ENCODE measurements at places on chromosomes 13 and 19.
A peak's percentile ranks its signal among the peaks of the same experiment; 100 is the strongest.

- DNase-seq = no peak
These were observed 3.5 kb downstream of the PTGER1 start for GRCh38 chr19:14471436-14472187.

- DNase-seq = peak; percentile 36
These were observed 10.2 kb downstream of the DHRS12 start for GRCh38 chr13:51793570-51794271.

DNA sequence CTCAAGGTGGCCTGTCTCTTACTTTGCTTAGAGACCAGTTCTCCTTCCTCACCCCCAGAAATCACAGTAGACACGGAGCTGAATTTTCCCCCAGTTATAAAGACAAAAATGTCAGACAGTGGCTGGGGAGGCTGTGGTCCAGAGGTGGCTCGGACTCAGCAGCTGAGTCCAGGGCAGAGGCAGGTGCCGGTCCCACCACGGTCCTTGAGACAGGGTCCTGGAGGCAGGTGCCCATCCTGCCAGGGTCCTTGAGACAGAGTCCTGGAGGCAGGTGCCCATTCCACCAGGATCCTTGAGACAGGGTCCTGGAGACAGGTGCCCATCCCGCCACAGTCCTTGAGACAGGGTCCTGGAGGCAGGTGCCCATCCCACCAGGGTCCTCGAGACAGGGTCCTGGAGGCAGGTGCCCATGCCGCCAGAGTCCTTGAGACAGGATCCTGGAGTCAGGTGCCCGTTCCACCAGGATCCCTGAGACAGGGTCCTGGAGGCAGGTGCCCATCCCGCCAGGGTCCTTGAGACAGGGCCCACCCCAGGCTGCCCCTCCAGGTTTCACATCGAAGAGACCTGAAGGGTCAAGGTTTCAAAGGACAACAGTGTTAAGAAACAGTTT, 23.1 kb downstream of the PEPD start:
- DNase-seq = no peak

- no peak for DNase-seq
These were observed 479.1 kb downstream of the FOXO1 start for GRCh38 chr13:40187324-40187795.

DNA sequence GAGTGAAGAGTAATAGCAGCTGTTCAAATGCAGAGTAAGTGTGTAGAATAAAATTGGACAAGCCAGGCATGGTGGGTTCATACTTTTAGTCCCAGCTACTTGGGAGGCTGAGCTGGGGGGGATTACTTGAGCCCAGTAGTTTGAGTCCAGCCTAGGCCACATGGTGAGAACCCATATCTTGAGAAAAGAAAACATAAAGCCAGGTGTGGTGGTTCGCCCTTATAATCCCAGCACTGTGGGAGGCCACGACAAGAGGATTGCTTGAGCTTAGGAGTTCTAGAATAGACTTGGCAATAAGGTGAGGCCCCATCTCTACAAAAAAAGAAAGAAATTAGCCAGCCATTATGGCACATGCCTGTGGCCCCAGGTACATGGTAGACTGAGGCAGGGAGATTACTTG, 1241.1 kb downstream of the UQCRFS1 start:
- DNase-seq = no peak

- no peak for DNase-seq
These were observed 71.4 kb downstream of the SLC15A1 start for GRCh38 chr13:98681049-98681448.

DNA sequence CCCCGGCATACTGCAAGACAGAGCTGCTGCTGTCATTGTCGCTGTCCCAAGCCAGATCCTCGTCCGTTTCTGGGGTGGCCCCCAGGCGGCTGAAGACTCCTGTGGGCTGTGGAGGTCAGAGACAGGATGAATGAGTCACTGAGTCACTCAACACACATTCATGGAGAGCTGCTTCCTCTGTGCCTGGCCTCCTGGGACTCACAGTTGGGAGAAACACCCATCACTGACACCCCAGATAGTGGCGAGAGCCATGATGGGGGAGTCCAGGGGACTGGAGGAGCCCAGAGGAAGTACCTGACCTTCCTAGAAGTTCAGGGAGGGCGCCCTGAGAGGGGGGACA, 26.0 kb downstream of the C19orf47 start:
- DNase-seq = peak; percentile 42

GRCh38 chr13:83618966-83619365, 263.3 kb downstream of the SLITRK1 start:
- DNase-seq = no peak

GRCh38 chr13:46388846-46389245, 1.8 kb upstream of the RUBCNL start:
- no peak for DNase-seq

DNA sequence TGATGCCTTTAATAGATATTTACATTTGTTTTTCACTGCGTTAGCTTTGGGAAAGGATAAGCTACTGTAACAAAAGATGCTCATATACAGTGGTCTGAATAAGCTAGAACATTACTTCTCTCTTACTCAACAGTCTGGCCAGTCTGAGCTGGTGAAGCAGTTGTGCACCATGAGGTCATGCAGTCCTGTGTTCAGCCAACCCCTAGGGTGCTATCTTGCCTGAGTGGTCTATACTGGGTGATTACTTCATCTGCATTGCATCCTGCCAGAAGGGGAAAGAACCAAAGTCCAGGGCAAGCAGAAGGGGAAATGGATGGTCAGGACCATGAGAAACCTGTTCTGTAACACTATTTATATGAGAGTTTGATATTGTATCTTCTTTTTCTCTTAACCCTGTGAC, 31.5 kb downstream of the ERCC5 start:
- no peak for DNase-seq

- no peak for DNase-seq
These were observed 35.8 kb upstream of the XPO4 start for GRCh38 chr13:20938302-20938701.

DNA sequence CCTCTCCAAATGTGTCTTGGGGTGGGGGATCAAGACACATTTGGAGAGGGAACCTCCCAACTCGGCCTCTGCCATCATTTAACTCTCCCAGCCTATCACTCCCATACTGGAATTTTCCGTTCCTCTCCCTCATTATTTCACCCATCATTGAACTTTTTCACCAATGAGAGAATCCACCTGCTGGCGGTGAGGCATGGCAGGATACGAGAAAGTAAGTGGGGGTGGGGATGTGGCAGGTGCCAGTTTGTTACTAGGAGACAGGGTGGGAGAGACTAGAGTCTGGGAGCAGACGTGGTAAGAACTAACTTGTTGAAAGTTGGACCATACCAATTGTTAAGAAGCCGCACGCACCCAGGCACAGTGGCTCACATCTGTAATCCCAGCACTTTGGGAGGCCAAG, 6.9 kb downstream of the GIPR start:
- no peak for DNase-seq

- peak; percentile 52 for DNase-seq
These were observed 30.7 kb upstream of the ZNF429 start for GRCh38 chr19:21474671-21475181.

- no peak for DNase-seq
These were observed 101.9 kb downstream of the PTPRS start for GRCh38 chr19:5238700-5239099.

GRCh38 chr13:34879851-34880250, 62.2 kb upstream of the NBEA start:
- no peak for DNase-seq

GRCh38 chr19:6489278-6490061, 7.9 kb upstream of the DENND1C start:
- DNase-seq = no peak

- DNase-seq = no peak
These were observed 5.3 kb downstream of the OSCAR start for GRCh38 chr19:54095136-54095858.

DNA sequence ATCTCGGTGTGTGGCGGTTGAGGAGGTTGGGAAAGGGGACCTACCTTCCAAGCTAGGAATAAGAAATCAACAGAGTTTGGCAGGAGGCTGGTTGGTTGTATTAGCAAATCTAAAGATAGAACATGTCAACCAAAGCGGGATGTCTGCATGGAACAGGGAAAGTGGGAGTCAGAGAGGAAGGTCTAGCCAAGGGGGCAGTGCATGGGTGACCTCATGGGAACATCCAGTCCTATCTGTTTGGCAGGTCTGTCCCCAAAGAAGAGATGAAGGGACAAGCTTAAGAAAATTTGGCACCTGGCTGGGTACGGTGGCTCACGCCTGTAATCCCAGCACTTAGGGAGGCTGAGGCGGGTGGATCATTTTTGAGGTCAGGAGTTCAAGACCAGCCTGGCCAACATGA, 118.7 kb upstream of the TSC22D1 start:
- no peak for DNase-seq
